Cardiac muscle cell (in vitro differentiated cells and primary cell): ENCODE measurements at places on chromosomes 6 and 20.
A peak's percentile ranks its signal among the peaks of the same experiment; 100 is the strongest.

- no peak for DNase-seq
Measured at GRCh38 chr6:71335544-71335943, 46.9 kb downstream of the OGFRL1 start.

DNA sequence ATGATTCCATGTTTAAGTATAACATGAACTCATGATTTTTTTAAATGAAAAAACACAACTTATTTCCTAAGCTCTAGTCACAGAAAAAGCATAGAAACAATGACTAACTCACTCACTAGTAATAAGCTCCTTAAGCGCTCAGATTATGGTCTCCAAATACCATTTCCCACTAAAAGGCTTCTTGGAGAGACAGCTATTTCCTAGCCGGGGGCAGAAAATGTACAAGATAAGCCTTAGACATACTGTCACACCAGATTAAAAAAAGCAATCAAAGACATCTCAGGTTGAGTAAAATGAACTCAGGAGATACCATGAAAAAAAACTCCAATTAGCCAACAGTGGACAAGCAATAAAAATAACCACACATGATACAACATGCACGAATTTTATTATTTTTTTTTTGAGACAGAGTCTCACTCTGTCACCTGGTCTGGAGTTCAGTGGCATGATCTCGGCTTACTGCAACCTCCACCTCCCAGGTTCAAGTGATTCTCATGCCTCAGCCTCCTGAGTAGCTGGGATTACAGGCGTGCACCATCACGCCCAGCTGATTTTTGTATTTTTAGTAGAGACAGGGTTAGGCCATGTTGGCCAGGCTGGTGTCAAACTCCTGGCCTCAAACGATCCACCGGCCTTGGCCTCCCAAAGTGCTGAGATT is 14.9 kb downstream of the SRPK1 start:
- peak; percentile 14 for DNase-seq

- no peak for DNase-seq
Measured at GRCh38 chr20:33433465-33434234, 9.9 kb downstream of the SNTA1 start.

- DNase-seq = no peak
Measured at GRCh38 chr6:169072127-169073042, 181.3 kb downstream of the THBS2 start.

GRCh38 chr20:59403962-59404314 is 103.5 kb downstream of the EDN3 start:
- peak; percentile 19 for DNase-seq

- no peak for DNase-seq
Measured at GRCh38 chr6:84508981-84509380, 255.4 kb downstream of the TBX18 start.

DNA sequence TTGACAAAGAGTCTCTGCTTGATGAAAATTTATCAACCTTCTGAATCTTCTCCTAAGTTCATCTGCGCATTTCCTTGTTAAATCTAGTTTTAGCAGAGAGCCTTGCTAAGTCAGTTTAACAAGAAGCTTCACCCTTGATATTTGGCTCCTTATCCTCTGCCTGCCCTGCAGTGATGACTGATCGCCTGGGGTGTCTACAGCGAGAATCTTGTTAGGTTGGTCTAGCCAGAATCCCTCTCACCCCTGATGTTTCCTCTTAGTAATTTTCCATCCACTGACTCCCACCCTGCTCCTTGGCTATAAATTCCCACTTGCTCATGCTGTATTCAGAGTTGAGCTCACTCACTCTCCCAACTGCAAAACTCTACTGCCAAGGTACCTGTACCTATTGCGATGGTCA is 114.1 kb downstream of the TENT5A start:
- no peak for DNase-seq
